ENCODE measurements at places on chromosomes 7 and 10.

DNA sequence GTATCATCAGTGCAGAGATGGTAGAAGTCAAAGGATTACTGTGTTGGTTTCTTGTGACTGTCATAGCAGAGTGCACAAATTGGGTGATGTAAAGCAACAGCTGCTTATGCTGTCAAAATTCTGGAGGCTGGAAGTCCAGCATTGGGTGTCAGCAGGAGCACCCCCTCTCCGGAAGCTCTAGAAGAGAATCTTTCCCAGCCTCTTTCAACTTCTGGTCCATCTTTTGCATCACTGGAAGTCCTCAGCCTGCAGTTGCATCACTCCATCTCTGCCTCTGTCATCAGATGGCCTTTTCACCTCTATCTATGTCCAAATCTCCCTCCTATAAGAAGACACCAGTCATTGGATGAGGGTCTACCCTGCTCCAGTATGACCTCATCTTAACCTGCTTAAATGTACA, 35.8 kb upstream of the GALNTL5 start:
- no peak for DNase-seq

GRCh38 chr10:37010741-37011140, 114.7 kb upstream of the ANKRD30A start:
- DNase-seq: no peak

DNA sequence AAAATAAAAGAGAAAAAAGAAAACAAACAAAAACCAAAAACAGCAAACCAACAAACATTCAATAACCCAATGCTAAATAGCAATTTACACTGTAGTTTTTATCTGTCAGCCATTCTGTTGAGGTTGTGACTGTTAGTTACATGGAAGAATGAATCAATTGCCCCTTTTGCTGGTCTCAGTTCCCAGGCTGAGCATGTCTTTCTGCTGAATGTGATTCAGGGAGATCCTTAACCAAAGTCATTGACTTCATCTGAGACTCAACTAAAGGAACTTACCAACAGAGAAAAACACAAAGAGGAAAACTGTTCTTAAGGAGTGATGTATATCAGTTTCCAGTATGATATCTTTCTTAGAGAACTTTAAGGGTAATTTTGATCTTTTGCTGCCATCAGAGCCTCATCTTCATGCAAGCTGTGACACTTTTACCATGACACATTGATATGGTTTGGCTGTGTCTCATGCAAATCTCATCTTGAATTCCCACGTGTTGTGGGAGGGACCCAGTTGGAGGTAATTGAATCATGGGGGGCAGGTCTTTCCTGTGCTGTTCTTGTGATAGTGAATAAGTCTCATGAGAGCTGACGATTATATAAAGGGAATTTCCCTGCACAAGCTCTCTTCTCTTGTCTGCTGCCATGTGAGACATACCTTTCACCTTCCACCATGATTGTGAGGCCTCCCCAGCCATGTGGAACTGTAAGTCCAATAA, 469.8 kb downstream of the KIF20B start:
- DNase-seq: no peak

- no peak for DNase-seq
Measured at GRCh38 chr10:48838834-48839233, 100.8 kb downstream of the LRRC18 start.

DNA sequence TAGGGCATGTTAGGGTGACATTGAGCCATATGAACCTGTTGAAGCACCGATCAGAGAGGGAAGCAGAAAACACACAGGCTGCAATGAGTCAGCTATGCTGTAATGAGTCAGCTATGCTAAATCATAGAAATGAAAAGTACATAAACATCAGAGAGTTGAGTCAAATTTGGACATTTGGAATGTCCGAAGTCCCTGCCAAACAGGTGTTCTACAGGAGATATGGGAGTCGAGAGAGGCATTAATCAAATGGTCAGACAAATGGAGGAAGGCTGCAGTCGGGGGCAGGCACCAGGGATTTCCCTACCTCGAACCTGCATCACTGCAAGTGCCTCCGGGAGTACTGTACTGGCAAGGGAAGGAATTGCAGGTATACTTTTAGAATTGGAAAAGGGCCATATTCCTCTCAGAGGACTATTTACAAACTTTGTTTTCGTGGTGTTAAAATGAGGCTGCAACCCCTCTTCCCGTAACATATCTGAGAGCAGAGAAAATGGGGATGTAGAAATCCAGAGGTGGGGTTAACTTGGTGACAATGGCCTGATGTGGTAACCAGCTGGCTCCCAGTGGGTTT, 8.8 kb upstream of the ZC3HAV1 start:
- no peak for DNase-seq

DNA sequence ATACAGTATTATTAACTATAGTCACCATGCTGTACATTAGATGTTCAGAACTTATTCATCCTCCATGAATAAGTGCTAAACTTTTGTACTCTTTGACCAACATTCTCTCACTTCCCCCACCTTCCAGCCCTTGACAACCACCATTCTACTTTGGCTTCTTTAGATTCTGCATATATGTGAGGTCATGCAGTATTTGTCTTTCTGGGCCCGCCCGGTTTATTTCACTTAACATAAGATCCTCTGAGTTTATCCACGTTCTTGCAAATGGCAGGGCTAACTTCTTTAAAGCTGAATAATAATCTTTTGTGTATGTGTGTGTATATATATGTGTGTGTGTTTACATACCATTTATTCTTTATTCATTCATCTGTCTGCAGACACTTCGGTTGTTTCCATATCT, 336.8 kb downstream of the BBS9 start:
- no peak for DNase-seq

All from DND-41 (cell line).